ENCODE measurements at places on chromosomes 12 and 14. TPM values are rescaled to one million over a fixed set of nuclear protein-coding genes. Genes with fewer than 3 reads are reported as not detected.

The HOXC10 gene
- not detected for total RNA-seq

The DLGAP5 gene
- 0.07 TPM for total RNA-seq

The NDRG2 gene
- total RNA-seq: 33.4 TPM

The RTL1 gene
- total RNA-seq: not detected

The TMEM30B gene
- 14.7 TPM for total RNA-seq

The KCNMB4 gene
- 0.68 TPM for total RNA-seq

The CDCA4 gene
- total RNA-seq: 44.4 TPM
